HS-5 (cell line): ENCODE measurements at places on chromosomes 4 and X.

DNA sequence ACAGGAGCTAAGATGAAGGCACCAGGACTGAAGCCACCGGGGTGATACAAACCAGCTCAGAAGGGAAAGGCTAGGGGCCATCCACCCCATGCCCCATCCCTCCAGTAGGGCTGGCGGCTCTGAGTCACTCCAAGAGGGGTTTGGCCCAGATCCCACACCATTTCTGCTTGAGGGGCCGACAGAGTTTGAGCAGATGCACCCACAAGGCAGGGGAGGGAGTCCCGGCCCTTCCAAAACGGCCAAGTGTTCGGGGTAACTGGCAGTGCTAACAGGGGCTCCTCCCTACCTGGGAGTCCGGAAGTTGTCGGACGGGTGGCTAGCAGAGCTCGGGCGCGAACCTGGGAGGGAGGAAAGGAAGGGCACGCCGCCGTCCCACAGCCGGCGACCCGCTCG is 412 bp downstream of the SLC10A3 start:
- DNase-seq: no peak

DNA sequence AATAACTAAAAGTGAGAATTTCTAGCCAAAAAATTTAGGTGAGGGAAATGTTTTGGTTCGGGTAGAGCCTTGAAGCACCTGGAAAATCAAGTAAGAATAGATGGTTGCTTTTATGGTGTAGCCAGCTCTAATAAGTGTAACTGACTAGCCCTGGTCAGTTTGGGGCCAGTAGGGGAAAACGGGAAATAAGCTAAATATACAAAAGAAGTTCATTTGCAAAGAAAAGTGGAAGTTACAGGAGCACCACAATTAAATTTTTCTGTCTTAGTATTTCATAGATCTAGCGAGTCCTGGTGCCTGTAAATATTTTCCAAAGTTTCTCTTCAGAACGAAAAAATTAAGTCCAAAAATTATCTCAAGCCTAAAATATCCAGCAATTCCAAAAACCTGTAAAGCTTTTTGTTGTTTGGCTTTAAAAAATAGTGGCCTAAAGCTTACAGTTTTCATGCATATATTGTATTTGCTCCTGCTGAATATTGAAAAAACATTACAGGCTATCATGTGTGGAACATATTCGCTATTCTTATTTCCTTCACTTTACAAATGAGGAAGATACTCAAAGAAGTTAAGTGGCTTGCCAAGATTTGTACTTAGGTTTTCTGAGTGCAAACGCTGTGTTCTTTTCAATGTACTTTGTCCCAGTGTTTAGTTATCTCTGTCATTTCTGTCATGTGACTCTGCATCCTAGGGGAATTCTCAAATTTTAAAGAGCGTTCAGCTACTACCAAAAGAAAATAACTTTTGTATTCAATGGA is 7.3 kb upstream of the PTPN13 start:
- DNase-seq: no peak

DNA sequence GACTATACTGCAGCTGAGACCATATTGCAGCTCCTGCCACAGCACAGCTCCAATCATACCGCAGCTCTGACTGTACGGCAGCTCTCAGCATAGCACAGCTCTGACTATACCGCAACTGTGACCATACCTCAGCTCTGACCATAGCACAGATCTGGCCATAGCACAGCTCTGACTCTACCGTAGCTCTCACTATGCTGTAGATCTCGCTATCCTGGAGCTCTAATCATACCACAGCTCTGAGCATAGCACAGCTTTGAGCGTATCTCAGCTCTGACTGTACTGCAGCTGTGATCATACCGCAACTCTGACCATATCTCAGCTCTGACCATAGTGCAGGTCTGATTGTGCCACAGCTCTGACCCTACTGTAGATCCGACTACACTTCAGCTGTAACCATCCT is 139.2 kb downstream of the ASMT start:
- DNase-seq: no peak

DNA sequence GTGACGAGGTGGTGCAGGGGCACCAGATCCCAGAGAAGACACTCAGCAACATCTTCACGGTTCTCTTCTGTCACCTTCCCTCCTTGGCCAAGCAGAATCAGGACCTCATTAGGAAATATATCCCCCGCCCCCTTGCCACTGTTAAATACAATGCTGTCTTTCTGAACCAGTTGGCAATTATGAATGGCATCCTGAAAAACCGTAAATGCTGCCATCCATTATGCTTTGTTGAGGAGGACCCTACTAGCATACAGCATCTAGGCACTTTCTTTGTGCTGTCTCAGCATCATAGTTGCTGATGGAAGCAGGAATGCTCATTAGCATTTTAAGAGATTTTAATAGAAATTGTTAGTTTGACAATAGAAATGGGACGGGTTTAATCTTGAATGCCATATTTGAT is 138.5 kb downstream of the DCLK2 start:
- DNase-seq: no peak

- DNase-seq: no peak
Measured at GRCh38 chrX:646796-647195, 16.2 kb downstream of the SHOX start.

DNA sequence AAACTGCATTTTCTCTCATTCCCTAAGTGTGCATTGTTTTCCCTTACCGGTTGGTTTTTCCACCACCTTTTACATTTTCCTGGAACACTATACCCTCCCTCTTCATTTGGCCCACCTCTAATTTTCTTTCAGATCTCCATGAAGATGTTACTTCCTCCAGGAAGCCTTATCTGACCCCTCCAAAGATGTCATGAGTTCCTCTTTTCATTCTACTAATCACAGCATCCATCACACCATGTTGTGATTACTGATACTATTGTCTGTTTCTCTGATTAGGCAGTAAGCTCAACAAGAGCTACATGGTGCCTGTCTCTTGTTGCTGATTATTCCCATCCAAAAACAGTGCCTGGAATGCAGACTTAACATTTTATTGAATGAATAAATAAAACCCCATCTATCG is 2.9 kb upstream of the AFP start:
- DNase-seq: no peak

DNA sequence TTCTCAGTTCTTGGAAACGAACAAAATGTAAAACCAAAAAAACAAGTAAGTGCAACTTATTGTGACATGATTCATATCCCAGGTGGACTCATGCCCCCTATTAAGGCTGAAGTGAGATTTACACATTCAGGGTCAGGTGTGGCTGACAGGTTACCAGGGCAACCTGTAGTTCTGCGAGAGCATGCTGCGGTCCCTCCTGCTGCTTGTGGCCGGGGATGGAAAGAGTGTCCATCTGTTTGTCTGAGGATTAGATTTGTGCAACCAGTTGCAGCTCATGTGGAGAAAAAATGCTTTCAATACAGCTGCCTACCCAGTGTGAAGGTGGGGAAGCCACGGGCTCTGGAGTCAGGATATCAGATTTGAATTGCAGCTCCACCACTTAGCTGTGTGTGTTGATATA is 78.8 kb downstream of the FAM184B start:
- no peak for DNase-seq

DNA sequence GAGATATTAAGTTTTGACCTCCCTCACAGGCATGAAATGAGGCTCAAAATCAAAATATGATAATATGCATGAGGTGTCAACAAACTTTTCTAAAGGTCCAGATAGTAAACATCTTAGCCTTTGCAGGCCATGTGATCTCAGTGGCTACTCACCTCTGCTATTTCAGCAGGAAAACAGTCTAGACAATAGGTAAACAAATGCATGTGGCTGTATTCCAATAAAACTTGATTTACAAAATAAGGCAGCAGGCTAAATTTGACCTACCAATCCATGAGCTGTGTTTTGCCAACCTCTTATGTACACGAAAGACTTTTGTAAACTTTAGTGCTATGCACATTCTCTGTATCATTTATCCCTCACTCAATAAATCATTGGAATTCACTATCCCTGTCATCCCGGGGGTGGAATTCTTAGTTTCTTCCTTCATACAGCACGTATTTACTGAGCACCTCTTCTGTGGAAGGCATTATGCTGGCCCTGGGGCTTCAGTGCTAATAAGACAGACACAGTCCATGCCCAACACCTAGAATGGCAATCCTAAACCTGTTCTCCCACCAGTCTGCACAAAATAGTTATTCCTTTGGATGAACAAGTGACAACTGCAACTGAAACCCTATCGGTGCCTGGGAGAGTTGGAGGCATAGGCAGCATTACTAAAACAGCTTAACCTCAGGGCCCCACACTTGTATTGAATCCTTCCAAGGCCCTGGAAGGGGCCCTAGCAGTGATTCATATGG is 19.9 kb downstream of the MAGEB17 start:
- no peak for DNase-seq

DNA sequence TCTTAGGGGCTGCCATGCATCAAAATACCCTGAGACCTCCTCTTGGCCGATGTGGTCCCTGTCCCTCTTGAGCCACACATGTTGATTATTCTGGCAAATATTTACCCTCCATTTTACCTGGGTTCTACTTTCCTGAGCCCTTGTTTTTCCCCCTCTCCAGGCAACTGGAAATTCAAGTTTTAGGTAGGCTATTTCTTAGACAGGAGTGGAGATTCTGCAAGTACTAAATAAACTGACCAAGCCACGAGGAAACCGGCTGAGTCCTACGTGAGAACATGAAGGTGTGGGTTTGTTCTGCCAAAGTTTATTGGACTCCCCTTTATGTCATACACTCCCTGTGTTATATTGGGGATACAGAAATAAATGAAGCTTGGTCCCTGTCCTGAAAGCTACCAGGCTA is 88.1 kb downstream of the RTL5 start:
- no peak for DNase-seq

- DNase-seq: no peak
Measured at GRCh38 chr4:184282251-184282713, 64.6 kb upstream of the ENPP6 start.

DNA sequence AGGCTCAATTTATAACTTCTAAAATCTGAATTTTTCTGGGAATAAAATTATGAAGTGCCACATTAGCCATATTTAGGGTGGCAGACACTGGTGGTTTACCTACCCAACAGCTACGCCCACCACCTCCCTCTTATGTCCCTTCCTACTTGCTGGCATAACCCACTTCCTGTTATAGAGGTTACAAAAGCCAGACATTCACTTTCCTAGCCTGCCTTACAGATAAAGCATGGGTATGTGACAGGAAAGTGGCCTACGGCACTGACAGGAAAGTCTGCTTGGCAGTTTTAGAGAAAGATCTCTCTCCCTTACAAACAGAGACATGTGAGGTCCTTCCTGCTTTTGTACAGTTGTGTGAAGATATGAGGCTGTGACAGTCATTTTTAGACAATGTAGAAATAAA is 12.4 kb downstream of the DDX53 start:
- no peak for DNase-seq

DNA sequence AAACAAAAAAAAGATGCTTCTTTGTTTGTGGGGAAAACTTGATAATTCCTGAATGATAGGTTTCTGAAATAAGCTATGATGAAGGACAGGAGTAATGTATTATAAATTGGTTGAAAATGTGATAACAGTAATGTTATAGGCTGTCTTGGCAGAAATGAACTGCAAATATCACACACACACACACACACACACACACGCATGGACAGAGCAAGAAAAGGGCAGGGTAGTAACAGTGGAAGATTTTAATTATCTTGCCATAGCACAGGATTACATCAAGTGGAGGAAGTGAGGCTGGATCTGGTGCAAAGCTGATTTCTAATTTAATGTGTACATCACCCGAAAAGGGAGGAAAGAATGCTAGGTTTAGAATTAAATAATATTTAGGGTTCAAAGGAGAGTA is 97.5 kb upstream of the CXXC4 start:
- no peak for DNase-seq

GRCh38 chr4:120622601-120623000 is 299.9 kb downstream of the PRDM5 start:
- no peak for DNase-seq

GRCh38 chr4:27917381-27917780 is 1056.7 kb downstream of the STIM2 start:
- no peak for DNase-seq

- no peak for DNase-seq
Measured at GRCh38 chr4:158821228-158821971, 52.6 kb downstream of the FNIP2 start.

GRCh38 chrX:46959101-46959500 is 46.9 kb downstream of the JADE3 start:
- DNase-seq: no peak

DNA sequence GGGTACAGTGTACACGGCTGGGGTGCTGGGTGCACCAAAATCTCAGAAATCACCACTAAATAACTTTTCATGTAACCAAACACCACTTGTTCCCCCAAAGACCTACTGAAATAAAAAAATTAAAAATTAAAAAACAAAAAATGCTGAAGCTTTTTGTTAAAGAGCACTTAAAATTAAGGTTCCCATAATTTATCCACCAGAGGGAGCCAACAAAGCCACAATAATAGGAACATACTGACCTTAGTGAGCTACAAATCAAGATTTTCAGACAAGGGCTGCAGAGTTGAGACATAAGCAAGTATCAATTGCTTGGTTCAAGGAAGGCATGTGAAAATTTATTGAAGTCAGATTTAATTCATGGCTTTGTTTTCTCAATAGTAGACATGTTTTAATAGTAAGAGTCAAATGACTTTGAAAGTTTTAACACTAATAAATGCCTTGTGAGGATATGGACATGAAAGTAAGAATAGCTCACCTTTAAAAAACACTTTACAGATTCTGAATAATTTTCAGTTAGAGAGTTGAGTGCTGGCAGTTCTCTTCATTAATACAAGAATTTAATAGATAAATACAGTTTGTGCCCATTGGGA is 43.0 kb upstream of the SCOC start:
- no peak for DNase-seq

DNA sequence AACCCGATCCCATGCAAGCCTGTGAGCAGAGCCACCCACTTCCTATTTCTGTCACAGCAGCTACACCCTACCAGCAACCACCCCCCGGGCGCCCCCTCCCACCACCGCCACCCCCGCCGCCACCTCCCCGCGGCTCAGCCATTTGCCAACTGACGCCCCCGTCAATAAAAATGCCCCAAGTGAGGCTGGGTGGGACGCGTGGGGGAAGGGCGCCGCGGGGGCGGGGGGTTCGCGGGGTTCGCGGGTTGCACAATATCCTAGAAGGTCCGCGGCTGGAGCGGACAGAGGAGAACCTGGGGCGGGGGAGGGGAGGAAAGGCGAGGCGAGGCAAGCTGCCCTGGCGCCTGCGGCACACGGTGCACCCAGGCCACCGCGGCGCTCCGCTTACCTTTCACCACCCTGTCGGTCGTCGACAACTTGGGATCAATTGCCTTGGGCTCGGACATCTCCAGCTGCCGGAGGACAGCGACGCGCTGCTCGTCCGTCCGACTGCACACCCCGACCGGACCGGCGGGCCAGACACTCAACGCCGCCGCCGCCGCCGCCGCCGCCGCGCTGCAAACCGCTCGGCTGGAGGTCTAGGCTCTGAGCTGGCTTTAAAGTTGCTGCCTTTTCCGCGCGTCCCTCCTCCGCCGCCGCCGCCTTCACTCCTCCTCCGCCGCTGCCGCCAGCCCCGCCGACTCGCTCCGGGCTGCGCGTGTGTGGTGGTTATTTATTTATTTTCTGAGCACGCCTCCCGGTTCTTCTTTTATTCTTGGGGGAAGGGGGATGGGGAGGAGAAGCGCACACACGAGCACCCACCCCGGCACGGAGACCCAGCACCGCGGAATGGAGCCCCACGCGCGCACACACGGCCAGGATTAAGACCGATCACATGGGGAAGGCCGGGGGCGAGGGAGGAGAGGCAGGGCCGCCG is 717 bp downstream of the PPP3CA start:
- DNase-seq: no peak
